Activated naive CD8-positive, alpha-beta T cell treated with anti-CD3 and anti-CD28 coated beads for 36 hours (primary cell): ENCODE measurements at places on chromosomes 5 and 9. TPM values are rescaled to one million over a fixed set of nuclear protein-coding genes. Genes with fewer than 3 reads are reported as not detected.

DNAI1 gene
- not detected for total RNA-seq

MOB3B gene
- 1.3 TPM for total RNA-seq

GDF9 gene
- total RNA-seq = 0.29 TPM

DNA sequence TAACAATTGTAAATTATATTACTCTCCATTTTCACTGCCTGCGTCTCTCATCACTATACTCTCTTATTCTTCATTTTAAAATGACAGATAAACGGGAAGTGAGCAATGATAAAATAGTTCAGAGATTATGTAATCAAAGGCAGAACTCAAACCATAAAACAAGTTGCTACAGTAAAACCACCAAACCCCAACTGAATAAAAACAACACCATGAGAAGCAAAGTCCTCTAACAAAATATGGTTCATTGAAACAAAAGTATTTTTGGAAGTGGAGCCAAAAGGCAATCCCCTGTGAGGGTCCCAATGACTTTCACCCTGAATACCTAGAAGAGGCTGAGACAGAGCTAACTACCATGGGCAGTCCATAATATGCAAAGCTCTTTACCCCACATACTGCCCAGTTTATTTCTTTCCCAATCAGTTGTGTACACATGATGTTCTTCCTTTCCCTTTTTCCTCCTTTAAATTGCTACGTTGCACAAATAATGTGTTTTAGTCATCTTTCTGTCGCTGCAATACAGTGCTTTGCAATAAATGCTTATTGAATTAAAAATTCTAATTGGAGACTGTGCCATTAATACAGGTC, 64.0 kb upstream of the PTGER4 start:
- H3K27me3 ChIP-seq = no peaks in the 10 kb centered on the region
- H3K4me3 ChIP-seq = no peak overlapping the region
- no peaks in the 10 kb centered on the region for H3K36me3 ChIP-seq
- peak overlapping the region; percentile 34 for H3K27ac ChIP-seq
- H3K4me1 ChIP-seq = peaks cover 21% of the 10 kb centered on the region
- no peak for DNase-seq

- H3K4me1 ChIP-seq = no peaks in the 10 kb centered on the region
- no peak overlapping the region for H3K4me3 ChIP-seq
- no peak for DNase-seq
- no peak overlapping the region for H3K27ac ChIP-seq
- H3K36me3 ChIP-seq = no peaks in the 10 kb centered on the region
- no peaks in the 10 kb centered on the region for H3K27me3 ChIP-seq
Measured at GRCh38 chr9:35682051-35682450, 7.7 kb downstream of the TPM2 start.

DNA sequence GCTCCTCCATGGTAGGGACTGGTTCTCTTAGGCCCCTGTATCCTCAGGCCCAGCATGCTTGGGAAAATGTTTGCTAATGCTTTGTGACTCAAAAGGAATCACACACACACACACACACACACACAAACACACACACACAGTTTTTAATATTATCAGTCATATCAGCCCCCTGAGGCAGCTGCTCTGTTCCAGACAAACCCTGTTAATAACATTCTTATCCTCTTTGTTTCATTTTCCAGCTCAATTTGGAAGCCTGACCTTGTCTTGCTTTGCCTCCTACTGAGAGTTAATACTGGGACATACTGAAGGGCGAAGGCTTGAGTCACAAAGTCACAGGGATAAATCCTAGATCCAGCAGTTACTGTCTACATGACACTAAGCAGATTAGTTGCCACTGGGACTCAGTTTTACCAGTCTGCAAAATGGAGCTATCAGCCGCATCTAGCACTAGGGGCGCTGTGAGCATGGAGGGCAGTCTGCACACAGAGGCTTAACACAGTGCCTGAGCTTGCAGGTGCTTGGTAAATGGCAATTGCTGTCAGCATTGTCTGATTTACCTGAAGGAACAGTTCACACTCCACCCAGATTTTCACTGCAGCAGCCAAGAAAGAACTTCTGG, 37.1 kb upstream of the KCNMB1 start:
- no peak overlapping the region for H3K4me3 ChIP-seq
- H3K27me3 ChIP-seq = no peaks in the 10 kb centered on the region

DNA sequence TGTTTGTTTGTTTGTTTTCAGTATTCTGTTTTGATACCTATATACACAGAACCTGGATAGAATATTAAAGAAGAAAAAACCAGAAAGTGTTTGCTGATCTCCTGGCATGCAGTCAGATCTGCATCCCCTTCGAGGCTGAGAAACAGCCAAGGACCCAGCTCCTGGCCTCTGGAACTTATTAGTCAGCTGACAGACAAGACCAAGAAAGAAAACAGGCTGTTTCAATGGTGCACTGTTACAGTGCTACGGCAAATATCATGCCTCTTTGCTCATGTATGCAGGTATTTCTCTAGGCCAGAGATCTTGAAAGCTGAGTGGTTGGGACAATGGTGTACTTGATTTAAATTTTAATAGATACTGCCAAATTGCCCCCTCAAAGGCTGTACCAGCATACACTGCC, 95.0 kb downstream of the C5orf15 start:
- H3K27ac ChIP-seq = peak overlapping the region; percentile 90
- peaks cover 43% of the 10 kb centered on the region for H3K4me1 ChIP-seq
- DNase-seq = no peak
- H3K4me3 ChIP-seq = no peak overlapping the region

DNA sequence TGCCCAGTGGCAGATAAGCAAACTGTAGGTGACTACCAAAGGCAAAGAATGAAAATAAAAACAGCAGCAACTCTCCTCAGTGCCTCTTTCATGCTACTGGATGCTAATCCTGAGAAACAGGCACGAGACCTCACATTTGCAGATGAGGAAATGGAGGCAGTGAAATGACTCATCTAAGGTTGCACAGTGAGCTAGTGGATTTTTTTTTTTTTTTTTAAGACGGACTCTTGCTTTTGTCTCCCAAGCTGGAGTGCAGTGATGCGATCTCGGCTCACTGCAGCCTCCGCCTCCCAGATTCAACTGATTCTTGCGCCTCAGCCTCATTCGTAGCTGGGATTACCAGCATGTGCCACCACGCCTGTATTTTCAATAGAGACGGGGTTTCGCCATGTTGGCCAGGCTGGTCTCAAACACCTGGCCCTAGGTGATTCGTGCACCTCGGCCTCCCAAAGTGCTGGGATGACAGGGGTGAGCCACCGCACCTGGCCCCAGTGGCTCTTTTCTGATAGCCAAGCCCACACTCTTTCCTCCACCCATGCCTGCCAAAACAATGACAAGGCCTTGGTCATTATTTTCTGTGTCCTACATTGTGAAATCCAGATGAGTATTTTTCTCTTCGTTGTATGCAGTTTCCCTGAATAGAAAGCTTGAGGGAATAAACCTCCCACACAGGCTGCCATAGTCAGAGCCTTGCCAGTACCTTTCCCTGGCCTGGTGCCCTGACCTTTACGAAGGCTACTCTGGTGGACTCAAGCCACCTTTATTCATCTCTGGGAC, 19.2 kb downstream of the DOCK2 start:
- peaks cover 64% of the 10 kb centered on the region for H3K4me1 ChIP-seq
- H3K36me3 ChIP-seq = peaks cover 60% of the 10 kb centered on the region
- H3K27me3 ChIP-seq = no peaks in the 10 kb centered on the region
- DNase-seq = no peak

DNA sequence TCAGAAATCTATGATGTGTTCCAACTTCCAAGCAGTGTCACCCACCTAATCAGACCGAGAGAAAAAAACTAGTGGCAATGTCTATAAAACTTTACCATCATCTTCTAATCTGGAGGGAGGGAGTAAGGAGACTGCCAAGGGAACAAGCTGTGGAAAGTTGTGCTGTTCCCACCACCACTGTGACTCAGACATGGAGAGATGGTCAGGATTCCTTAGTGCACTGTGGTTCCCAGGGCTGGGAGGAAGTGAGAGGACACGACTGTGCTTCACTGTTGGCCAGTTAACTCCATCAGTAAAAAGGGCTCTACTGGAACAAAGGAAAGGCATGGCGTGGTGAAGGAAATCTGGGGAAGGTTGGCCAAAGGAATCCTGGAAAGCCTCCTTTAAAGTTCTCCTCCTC, 18.8 kb downstream of the TICAM2 start:
- no peak overlapping the region for H3K27ac ChIP-seq
- H3K4me1 ChIP-seq = no peaks in the 10 kb centered on the region
- H3K36me3 ChIP-seq = no peaks in the 10 kb centered on the region
- no peak for DNase-seq
- H3K4me3 ChIP-seq = no peak overlapping the region

- H3K4me3 ChIP-seq = no peak overlapping the region
- peaks cover 6% of the 10 kb centered on the region for H3K4me1 ChIP-seq
- no peak overlapping the region for H3K27ac ChIP-seq
- no peaks in the 10 kb centered on the region for H3K27me3 ChIP-seq
Measured at GRCh38 chr9:79485258-79485657, 86.5 kb upstream of the TLE4 start.

DNA sequence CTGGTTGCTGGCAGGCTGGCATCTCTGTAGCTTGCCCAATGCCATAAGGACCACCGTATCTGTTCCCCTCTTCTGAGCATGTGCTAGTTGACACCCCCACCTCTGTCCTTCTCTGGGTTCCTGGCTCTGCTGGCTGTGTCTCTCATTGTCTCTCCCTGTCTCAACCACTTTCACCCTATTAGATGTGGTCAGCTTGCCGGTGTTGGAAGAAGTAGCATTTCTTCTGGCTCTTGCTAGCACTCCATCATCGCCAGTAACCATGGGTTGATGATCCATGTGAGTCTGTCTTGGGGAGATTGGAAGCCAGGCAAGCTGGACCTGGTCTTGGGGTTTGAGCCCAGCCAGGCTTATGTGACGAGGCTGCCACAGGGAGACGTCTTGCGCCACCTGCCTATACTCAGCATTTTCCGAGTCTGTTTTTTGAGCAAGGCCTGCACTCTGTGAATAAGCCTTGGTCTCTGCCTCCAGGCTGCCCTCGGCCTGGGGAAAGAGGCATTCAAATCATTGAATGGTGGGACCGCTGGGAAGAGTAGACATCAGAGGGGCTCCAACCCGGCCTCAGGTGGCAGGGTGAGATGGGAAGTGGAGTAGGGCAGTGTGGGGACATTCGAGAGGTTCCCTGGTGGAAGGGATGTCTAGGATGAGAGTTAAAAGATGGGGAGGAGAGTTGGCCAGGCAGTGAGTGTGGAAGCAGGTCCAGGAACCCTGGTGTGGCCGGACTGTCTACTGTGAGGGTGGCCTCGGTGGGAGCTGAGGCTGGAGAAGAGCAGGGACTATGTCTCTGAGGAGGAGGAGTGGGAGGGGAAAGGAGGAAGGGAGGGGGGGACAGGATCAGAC, 74.3 kb downstream of the ZNF618 start:
- H3K27ac ChIP-seq = no peak overlapping the region
- DNase-seq = no peak
- no peaks in the 10 kb centered on the region for H3K4me1 ChIP-seq
- no peaks in the 10 kb centered on the region for H3K27me3 ChIP-seq
- no peak overlapping the region for H3K4me3 ChIP-seq

- H3K4me3 ChIP-seq = no peak overlapping the region
- no peaks in the 10 kb centered on the region for H3K4me1 ChIP-seq
- H3K27ac ChIP-seq = no peak overlapping the region
- no peak for DNase-seq
Measured at GRCh38 chr5:51279983-51280706, 103.1 kb upstream of the ISL1 start.
